ENCODE measurements at places on chromosomes 5 and 9.

DNA sequence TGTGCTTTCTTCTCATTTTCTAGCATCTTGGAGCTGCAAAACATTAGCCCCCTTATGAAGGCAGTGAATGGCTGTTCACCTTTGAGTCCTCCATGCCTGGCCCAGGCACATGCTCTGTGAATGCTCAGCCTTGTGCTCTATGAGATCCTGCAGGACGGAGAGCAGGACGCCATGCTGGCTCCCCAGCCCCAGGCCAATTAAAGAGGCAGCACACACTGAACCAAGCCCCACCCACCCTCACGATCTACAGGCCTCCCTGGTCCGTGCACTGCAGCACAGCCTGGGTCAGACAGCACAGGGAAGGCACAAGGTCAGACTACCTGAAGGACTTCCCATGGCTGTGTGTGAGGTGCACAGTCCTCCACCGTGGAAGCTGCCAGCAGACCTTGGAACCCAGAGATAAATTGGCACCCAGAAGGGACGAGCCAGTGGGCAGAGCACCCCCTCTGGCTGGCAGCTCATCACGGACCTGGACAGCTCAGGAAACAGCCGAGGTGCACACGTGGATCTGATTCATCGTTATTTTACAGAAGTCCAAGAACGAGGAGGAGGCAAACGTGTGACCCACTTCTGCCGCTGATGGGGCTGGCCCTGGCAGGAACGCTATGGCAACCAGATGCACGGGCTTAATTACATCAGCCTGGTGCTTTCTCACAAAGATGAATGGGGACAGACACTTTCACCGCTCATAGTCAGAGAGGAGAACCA lies 59.5 kb downstream of the OLFM1 start:
- no peak for DNase-seq
- no peaks in the 10 kb centered on the region for H3K36me3 ChIP-seq
- H3K4me1 ChIP-seq, result no peaks in the 10 kb centered on the region
- no peak overlapping the region for H3K27ac ChIP-seq

GRCh38 chr5:140965905-140966292 lies 377 bp upstream of the PCDHAC2 start:
- H3K27me3 ChIP-seq, result peaks cover 4% of the 10 kb centered on the region
- DNase-seq, result no peak
- H3K4me3 ChIP-seq, result peak overlapping the region; percentile 72
- H3K36me3 ChIP-seq, result no peaks in the 10 kb centered on the region
- no peak overlapping the region for H3K27ac ChIP-seq

DNA sequence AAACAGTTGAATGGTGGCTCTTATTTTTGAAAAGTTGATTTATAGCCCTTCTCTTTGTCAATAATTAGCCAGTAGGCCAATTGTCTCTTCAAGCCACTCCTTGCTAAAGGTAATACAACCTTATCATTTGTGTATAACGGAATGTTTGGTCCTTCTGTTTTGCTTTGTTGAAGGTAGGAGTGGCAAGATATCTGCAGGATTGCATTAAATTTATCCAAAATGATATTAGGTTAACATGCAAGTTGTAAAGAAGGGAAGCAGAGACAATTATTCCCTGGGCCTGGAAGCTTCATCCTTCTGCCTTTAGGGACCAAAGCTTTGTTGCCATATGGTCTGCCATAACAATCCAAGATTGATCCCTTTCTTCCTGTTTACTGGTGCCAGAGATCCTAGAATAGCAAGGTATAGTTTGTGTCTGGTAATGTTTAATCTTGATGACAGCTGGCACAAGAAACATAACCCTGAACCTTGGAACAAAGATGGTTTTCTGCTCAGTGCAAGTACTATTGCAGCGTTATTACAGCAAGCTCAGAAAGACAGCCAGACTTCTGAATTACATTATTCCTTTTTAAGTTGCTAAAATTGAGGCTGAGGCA lies 15.5 kb upstream of the FSD1L start:
- H3K36me3 ChIP-seq, result no peaks in the 10 kb centered on the region
- DNase-seq, result no peak
- no peaks in the 10 kb centered on the region for H3K4me1 ChIP-seq

DNA sequence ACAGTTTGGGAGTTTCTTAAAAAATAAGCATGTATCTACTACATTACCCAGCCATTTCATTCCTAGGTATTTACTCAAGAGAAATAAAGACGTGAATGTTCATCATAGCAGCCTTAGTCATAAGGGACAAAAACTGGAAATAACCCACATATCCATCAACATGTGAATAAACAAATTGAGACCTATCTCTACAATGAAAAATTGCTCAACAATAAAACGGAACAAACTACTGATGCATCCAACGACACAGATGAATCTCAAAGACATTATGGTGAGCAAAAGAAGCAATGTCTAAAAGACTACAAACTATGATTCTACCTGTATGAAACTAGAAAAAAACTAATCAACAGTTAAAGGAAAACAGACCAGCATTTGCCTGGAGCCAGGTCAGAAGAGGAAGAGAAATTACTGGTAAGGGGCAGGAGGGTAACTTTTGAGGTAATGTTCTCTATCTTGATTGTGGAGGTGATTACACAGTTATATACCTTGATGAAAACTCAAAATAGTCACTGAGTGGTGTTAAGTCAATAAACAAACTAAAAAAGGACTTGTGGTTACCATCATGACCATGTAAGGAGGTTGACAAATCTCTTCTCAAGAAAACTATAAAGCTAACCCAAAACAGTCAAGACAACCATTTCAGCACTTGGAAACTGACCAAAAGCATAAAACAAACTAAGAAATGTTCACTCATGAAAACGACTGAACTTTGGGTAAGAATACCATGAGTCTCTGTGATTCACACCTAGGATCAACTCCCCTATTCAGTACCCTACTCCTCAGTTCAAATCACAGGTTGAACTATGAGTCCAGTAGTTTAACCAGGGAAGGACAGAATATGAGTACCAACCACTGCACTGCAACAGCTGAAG lies 10.4 kb downstream of the UIMC1 start:
- H3K27ac ChIP-seq, result no peak overlapping the region
- no peaks in the 10 kb centered on the region for H3K27me3 ChIP-seq
- no peaks in the 10 kb centered on the region for H3K4me1 ChIP-seq
- H3K4me3 ChIP-seq, result no peak overlapping the region
- no peak for DNase-seq

DNA sequence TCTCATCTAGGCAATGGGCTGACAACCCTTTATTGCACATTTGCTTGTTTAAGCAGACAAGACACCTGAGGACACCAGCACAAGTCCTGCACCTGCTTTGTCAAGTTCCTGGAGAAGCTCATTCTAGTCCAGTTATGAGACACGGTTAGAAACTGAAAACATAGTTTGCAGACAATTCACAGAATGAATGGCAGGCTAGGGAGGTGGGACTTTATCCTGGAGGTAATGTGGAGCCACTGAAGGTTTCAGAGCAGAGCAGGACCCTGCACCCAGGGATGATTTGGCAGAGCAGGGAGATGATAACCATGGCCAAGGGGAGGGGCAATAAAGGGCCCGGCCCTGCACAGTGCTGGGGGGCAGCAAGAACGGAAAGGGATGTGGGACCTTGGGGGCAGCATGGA lies 50.7 kb upstream of the SLC25A51 start:
- no peaks in the 10 kb centered on the region for H3K4me1 ChIP-seq
- DNase-seq, result no peak
- no peak overlapping the region for H3K4me3 ChIP-seq
- H3K27ac ChIP-seq, result no peak overlapping the region
- H3K36me3 ChIP-seq, result peaks cover 16% of the 10 kb centered on the region

- H3K4me3 ChIP-seq, result no peak overlapping the region
- H3K36me3 ChIP-seq, result no peaks in the 10 kb centered on the region
- no peak overlapping the region for H3K27ac ChIP-seq
- H3K4me1 ChIP-seq, result no peaks in the 10 kb centered on the region
Measured at GRCh38 chr9:91246846-91247245, 114.9 kb downstream of the AUH start.

DNA sequence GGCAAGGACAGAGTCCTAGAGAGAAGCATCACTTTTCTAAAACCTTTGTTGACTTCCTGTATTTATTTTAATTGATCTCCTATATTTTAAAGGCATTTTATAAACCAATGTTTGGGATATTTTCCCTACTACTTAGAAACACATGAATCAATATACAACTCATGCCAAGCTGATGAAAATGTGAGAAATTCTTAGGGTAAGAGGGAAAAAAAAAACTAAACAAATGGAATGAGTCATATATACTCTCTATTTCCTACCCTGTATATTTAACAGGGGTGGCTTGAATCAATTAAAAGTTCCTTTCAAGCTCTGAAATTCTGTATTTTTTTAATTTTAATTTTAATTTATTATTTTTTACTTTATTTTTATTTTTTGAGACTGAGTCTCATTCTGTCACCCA lies 19.6 kb downstream of the BAAT start:
- no peaks in the 10 kb centered on the region for H3K4me1 ChIP-seq
- no peaks in the 10 kb centered on the region for H3K36me3 ChIP-seq
- DNase-seq, result no peak
- no peaks in the 10 kb centered on the region for H3K27me3 ChIP-seq
- no peak overlapping the region for H3K4me3 ChIP-seq

DNA sequence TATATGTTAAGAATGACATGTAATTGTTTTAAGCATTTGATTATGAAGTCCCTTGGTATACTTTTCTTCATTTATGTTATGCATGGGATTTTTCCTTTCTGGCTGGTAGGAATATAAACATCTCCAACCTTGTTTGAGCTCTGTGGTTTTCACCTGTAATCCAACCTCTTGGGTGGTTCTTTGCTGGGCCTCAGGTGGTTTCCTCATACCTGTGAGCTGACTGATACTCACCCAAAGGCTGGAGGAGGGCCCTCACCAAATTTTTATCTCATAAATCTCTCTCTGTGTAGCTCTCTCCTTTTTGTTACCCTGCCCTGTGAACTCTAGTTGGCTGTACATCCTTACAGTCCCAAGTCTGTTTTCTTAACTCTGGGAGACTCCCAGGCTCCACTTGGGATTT lies 39.8 kb upstream of the C6 start:
- no peaks in the 10 kb centered on the region for H3K4me1 ChIP-seq
- H3K27me3 ChIP-seq, result no peaks in the 10 kb centered on the region
- no peak overlapping the region for H3K27ac ChIP-seq
- H3K4me3 ChIP-seq, result no peak overlapping the region
- H3K36me3 ChIP-seq, result no peaks in the 10 kb centered on the region

GRCh38 chr5:176627582-176627981 lies 2.8 kb downstream of the SNCB start:
- no peaks in the 10 kb centered on the region for H3K36me3 ChIP-seq
- H3K4me1 ChIP-seq, result peaks cover 3% of the 10 kb centered on the region
- H3K27me3 ChIP-seq, result peaks cover 8% of the 10 kb centered on the region
- H3K27ac ChIP-seq, result no peak overlapping the region

GRCh38 chr5:165457859-165458481 lies 1952.6 kb downstream of the MAT2B start:
- peak; percentile 70 for DNase-seq
- H3K27ac ChIP-seq, result no peak overlapping the region
- no peaks in the 10 kb centered on the region for H3K27me3 ChIP-seq
- no peaks in the 10 kb centered on the region for H3K4me1 ChIP-seq

DNA sequence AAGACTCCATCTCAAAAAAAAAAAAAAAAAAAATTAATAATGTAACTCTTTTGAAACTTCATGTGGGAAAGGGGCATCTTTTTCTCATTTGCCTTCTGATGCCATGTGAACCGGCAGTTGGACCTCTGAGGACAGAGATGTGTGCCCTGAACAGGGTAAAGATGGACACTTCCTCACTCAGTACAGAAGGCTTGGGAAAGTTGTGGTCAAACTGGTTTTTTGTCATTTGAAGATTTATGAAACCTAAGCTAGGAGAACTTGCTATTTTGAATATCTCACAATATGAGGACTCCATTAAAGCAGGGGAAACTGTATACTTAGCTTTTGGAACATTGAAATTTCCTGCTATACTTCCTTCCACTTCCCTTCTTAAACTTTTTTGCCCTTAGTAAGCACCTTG lies 147.5 kb upstream of the ALDH1B1 start:
- H3K4me3 ChIP-seq, result no peak overlapping the region
- no peak for DNase-seq
- H3K27me3 ChIP-seq, result no peaks in the 10 kb centered on the region

- H3K27ac ChIP-seq, result no peak overlapping the region
- no peaks in the 10 kb centered on the region for H3K27me3 ChIP-seq
- DNase-seq, result no peak
- H3K4me1 ChIP-seq, result no peaks in the 10 kb centered on the region
- H3K4me3 ChIP-seq, result no peak overlapping the region
Measured at GRCh38 chr5:117682416-117682815, 1107.8 kb upstream of the SEMA6A start.

GRCh38 chr9:126698251-126698650 lies 84.5 kb downstream of the LMX1B start:
- DNase-seq, result no peak
- H3K4me1 ChIP-seq, result no peaks in the 10 kb centered on the region
- no peak overlapping the region for H3K27ac ChIP-seq

- no peaks in the 10 kb centered on the region for H3K36me3 ChIP-seq
- no peaks in the 10 kb centered on the region for H3K27me3 ChIP-seq
- DNase-seq, result no peak
- no peak overlapping the region for H3K4me3 ChIP-seq
Measured at GRCh38 chr9:127473932-127474331, 22.6 kb downstream of the LRSAM1 start.

DNA sequence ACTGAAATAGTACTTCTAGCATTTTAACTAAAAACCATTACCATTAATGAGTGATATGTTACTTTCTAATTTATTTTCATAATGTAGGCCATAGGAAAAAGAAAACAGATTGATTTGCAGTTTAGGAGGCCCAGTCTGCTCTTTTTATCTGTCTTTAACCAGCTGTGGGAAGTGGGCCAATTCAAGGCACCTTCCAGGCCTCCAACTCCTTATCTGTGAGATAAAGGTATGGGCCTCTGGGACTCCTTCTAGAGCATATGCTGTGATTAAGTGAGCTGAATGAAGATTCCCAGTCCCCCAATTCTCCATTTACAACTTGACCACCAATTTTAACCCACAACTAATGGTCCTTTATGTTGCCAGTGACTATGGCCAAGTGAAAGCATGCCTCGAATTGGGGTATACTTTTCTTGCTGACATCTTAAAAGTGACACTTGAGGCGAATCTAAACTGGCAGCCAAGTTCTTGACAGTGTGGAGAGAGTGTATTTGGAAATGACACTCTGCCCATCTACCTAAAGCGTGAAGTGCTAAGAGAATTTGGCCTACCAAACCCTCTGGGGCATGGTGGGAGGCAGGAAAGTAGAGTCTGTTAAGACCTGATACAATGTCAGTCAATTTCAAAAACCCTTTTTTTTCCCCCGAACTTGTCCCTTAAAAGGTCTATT lies 88.3 kb downstream of the PIK3R1 start:
- no peak overlapping the region for H3K27ac ChIP-seq
- H3K36me3 ChIP-seq, result no peaks in the 10 kb centered on the region
- DNase-seq, result peak; percentile 77
- H3K27me3 ChIP-seq, result no peaks in the 10 kb centered on the region

Measured in mesendoderm (in vitro differentiated cells).